Regular cardiac myocyte (primary cell): ENCODE measurements at places on chromosomes 7 and 10. TPM values are rescaled to one million over a fixed set of nuclear protein-coding genes. Genes with fewer than 3 reads are reported as not detected.

Gene CYP3A4
- not detected in 2 replicates for total RNA-seq

Gene HYAL4
- total RNA-seq: not detected in 2 replicates

Gene AKR1C8
- total RNA-seq: not detected in 2 replicates

Gene KLLN
- 0.58 and 0.85 TPM in 2 replicates for total RNA-seq

Gene NUTM2D
- 0.28 and 0.96 TPM in 2 replicates for total RNA-seq

Gene ZNF467
- 0.56 and 0.77 TPM in 2 replicates for total RNA-seq

Gene TRUB1
- total RNA-seq: 27.2 and 33.8 TPM in 2 replicates

Gene RBP4
- total RNA-seq: 0.28 TPM in 1 of 2 replicates, not detected in the other

Gene PCBD1
- total RNA-seq: 23.4 and 30.4 TPM in 2 replicates

Gene ASZ1
- total RNA-seq: not detected in 2 replicates

Gene PPP2R2D
- total RNA-seq: 30.7 and 33.7 TPM in 2 replicates

Gene RAPGEF5
- 11.7 and 267 TPM in 2 replicates for total RNA-seq

Gene SEMA3A
- 24.5 and 81.9 TPM in 2 replicates for total RNA-seq

Gene NXPH1
- total RNA-seq: not detected in 2 replicates

Gene CCSER2
- total RNA-seq: 15.1 and 28.8 TPM in 2 replicates

Gene FAM237B
- under 0.01 TPM in 1 of 2 replicates, not detected in the other for total RNA-seq

Gene TRPV6
- total RNA-seq: not detected in 2 replicates

Gene ZNF488
- total RNA-seq: 0.19 TPM in 1 of 2 replicates, not detected in the other

Gene CPED1
- 52.1 and 150 TPM in 2 replicates for total RNA-seq

Gene CLDN12
- 34.1 and 62.6 TPM in 2 replicates for total RNA-seq

Gene ZNF804B
- total RNA-seq: not detected in 2 replicates

Gene OPN1SW
- not detected in 2 replicates for total RNA-seq
